ENCODE measurements at places on chromosomes 4 and X. TPM values are rescaled to one million over a fixed set of nuclear protein-coding genes. Genes with fewer than 3 reads are reported as not detected.
A peak's percentile ranks its signal among the peaks of the same experiment; 100 is the strongest.

DNA sequence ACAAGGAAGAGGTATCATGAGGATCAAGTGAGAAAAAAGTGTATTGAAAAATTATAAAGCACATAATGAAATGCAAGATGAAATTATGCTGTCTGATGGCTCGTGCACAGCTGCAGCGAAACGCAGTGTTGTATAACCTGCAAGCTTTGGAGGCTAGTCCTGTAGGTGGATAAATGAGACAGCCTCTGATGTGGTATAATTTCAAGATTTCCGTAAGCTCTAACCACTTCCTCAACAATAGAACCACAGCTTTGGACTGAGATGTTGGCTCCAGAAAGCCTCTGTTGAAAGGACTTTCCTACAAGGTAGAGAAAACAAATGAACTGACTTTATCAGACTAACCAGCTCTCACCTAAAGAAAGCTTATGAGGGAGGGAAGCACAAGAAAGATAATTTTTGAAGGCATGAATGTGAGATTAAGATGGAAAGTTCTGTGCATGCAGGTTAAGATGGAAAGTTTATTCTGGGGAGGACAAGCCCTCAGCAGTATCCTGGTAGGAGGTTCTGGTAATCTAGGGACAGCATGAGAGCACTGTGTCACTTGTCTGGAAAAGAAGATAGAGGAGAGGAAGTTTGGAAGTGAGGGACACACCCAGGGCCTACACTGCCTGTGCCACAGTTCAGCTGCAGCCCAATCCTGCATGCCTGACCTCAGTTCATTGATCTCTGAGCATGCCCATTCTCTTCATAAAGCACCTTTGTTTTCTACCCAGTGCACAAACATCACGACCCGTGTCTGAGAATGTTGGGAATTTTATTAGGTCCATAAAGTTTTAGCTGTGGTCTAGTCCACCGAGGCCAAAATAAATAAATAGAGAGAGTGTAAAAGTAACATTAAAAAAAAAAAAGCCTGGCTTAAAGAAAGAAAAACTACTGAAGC lies 161.5 kb upstream of the SFRP2 start:
- DNase-seq = no peak

PTTG2 gene
- 2.0 TPM for total RNA-seq

PGRMC1 gene
- 171 TPM for total RNA-seq

RAB41 gene
- total RNA-seq = not detected

- no peak for DNase-seq
Observed at GRCh38 chr4:106818764-106819163, 217.3 kb downstream of the DKK2 start.

ARHGEF6 gene
- total RNA-seq = 7.8 TPM

PORCN gene
- total RNA-seq = 17.5 TPM

DNA sequence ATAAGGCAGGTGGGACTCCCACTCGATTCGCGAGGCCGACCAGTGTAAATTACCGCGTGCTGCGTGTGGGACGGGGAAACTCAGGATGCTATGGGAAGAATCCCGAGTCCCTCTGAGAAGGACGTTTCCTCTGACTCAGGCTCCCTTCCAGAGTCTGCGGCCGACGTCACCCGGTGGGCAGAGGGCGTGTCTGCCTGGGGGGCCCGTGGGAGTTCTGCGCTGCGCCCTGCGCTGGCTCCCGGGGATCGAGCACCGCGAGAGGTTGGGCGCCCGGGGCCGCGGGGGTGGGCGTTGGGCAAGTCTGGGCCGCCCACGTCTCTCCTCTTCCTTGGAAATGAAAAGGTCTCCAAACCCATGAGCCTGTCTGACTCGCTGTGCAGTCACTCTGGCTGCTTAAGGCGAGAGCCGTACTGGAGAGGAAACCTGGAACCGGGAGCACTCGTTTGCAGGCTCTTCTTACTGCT lies 568 bp downstream of the NIPAL1 start:
- peak; percentile 74 for DNase-seq

PAGE2 gene
- total RNA-seq = not detected

DNA sequence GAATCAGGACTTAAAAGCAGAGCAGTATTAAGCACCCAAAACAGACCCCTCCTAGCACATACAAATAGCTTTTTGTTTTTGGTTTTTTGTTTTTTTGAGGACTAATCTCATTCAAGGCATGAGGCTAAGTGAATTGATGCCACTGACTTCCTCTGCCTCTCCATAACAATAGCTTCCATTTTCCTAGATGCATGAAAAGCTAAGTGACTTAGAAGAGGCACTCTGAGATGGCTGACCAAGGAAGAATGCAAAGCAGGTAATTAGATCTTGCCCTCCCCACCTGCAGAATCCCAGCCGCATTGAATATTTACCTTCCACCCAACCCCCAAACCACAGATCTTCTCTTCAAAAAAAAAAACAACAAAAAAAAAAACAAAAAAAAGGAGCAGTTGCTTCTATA lies 7.4 kb upstream of the KDR start:
- no peak for DNase-seq

GRCh38 chrX:153460826-153461225 lies 9.6 kb downstream of the HAUS7 start:
- peak; percentile 49 for DNase-seq

GRCh38 chrX:139691843-139692505 lies 16.0 kb downstream of the MCF2 start:
- DNase-seq = peak; percentile 2

- no peak for DNase-seq
Observed at GRCh38 chr4:31071508-31072486, 351.6 kb downstream of the PCDH7 start.

- no peak for DNase-seq
Observed at GRCh38 chrX:25206778-25207177, 191.0 kb upstream of the ARX start.

- no peak for DNase-seq
Observed at GRCh38 chr4:145898466-145898865, 40.2 kb downstream of the ZNF827 start.

DNA sequence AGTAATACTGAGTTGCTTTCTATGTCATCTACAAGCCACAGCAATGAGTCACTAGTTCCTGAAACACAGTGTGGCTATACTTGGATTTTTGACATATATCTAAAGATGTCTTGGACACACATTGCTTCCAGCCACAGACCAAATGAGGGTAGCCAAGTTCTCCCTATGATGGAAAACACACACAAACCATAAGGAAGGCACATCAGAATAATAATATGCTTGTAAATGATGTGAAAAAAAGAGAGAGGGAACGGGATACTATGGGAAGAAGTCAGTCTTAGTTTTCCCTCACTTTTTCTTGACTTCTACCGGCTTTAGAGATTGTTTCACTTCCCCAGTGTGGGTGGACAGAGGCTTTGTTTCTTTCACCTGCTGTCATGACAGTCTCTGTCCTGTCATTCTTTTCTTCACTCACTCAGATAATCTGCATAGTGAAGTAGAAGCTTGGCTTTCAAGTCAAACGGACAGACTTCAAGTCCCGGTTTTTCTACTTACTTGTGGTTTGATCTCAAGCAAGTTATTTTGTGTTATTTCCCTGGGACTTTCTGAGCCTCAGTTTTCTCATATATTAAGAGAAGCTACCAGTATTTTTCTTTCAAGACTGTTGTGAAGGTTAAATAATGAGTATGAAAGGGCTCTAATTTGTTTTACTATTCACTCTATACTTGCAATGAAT lies 34.7 kb downstream of the P2RY10 start:
- no peak for DNase-seq

DNA sequence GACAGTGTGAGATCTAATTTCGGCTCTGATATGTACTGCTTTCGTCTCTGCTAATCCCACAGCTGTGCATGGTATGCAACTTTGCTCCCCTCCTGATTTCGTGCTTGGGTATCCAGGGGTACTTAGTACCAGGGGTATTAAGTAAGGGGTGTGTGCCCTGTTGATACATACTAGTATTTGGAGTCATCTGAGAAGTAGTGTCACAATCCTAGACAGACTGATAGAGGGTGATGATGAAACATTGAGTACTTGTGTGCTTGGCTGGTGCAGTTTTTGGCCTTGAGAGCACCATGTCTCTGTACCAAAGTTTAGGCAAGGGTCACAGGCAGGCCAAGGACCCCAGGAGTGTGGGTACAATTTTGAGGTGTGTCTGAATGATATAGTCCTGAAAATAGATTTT lies 10.9 kb downstream of the GPAT3 start:
- DNase-seq = no peak

Data from thyroid gland (tissue), 4 donors.